Skin of body (tissue), 3 donors: ENCODE measurements at places on chromosomes 5 and 9.

GRCh38 chr9:136171801-136172411 lies 33.0 kb downstream of the LHX3 start:
- no peak for DNase-seq

DNA sequence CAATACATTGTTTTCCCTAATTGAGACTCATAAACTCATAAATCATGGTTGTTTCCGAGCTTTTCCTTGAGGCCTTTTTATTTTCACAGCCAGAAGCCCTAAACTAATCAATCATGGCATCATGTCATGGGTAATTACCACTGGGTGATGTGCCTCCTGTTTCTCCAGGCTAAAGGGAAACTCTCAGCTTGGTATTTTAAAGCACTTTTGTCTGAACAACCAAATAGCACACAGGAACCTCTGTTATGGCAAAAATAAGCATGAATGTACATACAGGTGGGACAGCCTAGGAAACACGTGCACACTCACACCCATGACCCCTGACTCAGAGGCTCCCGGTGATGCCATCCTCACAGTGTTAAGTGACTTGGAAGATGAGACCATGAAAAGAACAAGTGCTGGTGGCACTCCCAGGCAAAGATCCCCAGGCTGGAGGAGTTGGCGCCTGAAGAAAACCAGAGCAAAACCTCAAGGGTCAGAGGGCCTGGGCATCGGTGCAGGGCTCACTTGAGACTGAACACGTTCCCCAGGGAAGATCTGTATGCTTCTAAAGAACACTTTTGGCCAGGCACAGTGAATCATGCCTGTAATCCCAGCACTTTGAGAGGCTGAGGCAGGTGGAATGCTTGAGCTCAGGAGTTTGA lies 154.3 kb downstream of the ROR2 start:
- no peak for DNase-seq

GRCh38 chr9:112097712-112098688 lies 77.1 kb downstream of the SUSD1 start:
- peak; percentile 34 for DNase-seq

DNA sequence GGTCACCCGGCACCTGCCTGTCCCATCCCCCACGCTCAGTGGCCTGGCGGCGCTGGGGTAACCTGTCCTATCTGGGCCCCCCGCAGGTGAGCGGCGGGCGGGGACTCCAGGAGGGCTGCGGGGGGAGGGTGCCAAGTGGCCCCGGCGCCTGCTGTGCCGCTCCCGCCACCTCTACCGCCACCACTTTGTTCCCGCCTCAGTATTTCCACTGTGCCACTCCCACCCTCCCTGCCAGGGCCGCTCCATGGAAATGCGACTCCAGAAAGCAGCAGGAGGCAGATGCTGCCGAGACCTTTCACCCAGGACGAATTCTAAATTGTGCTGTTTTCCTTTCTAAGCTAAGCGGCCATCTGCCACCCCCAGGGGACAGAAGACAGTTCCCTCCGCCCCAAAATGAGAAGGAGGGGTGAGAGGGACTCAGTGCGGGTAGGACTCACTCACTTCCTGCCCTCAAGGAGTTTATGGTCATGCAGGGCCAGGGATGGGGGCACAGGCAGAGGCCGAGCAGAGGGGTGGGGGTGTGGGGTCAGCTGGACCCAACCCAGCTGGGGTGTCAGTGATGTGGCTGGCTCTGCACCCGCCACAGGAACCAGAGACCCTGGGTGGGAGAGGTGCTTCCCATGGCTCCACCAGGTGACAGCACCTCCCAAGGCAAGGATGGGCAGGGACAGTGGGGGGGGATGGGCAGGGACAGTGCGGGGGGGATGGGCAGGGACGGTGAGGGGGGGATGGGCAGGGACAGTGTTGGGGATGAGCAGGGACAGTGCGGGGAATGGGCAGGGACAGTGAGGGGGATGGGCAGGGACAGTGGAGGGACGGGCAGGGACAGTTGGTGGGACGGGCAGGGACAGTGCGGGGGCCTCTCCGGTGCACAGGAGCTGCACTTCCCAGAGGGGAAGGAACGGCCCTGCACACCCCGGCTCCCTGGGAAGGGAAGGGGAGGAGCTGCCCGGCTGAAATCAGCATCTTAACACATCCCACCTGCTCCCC lies 17.8 kb downstream of the NOTCH1 start:
- DNase-seq, result peak; percentile 27

DNA sequence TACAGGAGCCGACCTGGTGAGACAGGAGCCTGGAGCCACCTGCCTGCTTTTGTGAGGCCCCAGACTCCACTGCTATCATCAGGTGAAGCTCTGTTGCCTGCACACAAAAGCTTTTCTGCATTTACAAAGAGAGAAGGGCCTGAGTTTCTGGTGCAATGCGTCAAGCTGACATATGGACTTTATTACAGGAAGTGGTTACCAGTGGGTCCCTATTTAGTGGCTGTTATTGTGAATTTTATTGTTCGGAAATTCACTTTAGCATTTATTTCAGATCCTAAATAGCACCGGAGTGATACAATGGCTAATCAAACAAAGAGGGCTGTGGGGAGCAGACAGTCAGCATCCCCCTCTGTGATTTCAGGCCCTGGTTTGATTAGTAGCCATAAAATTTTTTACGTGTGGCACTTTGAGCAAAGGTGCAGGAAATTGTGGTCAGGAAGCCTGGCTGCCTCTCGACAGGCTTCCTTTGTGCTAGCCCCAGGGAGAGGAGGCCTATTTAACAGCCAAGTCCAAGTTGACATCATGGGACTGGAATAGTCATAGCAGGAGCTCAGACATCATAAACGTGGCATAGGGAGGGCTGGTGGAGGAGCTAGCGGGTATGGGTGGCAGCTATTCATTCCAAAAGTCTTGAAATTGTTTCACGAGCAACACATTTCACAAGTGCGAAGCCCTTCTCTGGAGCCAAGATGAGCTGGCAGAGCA lies 8.4 kb downstream of the TGFBI start:
- DNase-seq, result peak; percentile 44

GRCh38 chr5:35852084-35852734 lies 4.5 kb upstream of the IL7R start:
- DNase-seq, result no peak
